ENCODE measurements at places on chromosomes 7 and 10. TPM values are rescaled to one million over a fixed set of nuclear protein-coding genes. Genes with fewer than 3 reads are reported as not detected.

- H3K27me3 ChIP-seq: no peaks in the 10 kb centered on the region
- DNase-seq: no peak
- no peaks in the 10 kb centered on the region for H3K36me3 ChIP-seq
- H3K4me3 ChIP-seq: no peak overlapping the region
- no peak overlapping the region for H3K27ac ChIP-seq
Observed at GRCh38 chr7:102974366-102975236, 61.8 kb downstream of the LRRC17 start.

DNA sequence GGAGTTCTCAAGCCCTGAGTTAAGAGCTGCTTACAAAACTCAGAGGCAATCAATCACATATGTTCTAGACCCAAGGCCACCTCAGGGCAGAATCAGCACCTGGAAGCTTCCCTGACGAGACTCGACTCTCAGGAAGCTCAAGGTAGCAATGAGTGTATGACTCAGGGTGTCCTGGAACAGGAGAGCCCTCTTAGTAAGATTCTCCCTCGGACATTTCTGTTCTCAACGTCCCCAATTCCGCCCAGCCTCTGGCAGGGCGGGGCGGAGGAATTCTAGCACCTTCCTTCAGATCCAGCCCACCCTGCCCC is 39.6 kb upstream of the PROSER2 start:
- H3K4me1 ChIP-seq: no peaks in the 10 kb centered on the region
- no peak overlapping the region for H3K4me3 ChIP-seq
- H3K36me3 ChIP-seq: no peaks in the 10 kb centered on the region
- no peaks in the 10 kb centered on the region for H3K27me3 ChIP-seq
- no peak overlapping the region for H3K27ac ChIP-seq

Gene HOXA5
- 22.6 TPM for total RNA-seq

Gene CDH23
- 13.8 TPM for total RNA-seq

DNA sequence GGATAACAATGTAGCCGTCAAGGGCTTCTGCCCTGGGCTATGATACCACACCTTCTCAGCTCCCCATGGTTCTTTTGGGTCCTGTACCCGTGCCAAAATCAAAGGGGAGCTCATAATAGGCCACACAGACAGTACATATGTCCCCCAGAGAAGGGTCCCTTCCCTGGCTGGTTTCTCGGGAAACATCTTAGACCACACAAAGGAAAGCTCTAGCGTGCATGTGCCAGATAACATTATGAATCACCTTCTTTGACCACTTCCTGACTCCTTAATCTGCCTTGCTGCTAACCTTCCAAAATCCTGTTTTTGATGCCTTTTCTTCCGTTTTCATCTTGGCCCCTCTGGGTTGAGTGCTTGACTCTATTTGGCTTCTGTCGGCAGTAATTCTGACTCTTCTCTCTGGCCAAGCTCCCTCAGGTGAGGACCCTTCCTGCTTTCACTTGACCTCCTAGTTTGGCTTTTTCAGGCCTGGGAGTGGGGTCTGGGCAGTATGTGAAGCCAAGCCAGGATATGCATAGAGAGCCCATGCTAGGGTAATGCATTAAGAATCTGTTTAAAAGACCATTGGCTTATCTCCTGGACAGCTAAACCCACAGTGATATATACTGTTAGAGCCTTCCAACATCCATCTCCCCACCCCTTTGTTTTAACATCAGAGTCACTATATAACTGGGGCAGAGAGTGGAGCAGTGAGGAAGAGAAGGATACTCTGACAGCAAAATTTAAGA is 84.8 kb downstream of the ANLN start:
- no peak overlapping the region for H3K27ac ChIP-seq
- DNase-seq: no peak
- no peaks in the 10 kb centered on the region for H3K4me1 ChIP-seq
- H3K36me3 ChIP-seq: no peaks in the 10 kb centered on the region

DNA sequence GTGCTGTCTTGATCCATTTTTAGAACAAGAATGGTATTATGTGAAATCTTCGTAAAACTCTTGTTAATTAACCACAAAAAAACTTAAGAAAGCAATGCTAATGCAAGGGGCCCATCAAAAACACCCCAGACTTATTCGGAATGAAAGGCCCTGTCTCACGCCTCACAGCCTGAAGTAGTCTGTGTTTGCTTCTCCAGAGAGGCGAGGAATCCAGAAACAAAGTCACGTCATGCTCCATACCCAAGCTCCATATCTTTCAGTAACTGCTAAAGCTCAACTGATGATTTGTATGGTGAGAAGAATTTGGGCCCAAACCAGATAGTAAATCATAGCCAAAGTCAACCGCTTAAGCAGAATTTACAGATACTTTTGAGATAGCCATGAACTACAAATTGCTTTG is 155.4 kb downstream of the ATE1 start:
- H3K4me1 ChIP-seq: no peaks in the 10 kb centered on the region
- H3K4me3 ChIP-seq: no peak overlapping the region
- no peaks in the 10 kb centered on the region for H3K27me3 ChIP-seq
- no peak overlapping the region for H3K27ac ChIP-seq
- no peaks in the 10 kb centered on the region for H3K36me3 ChIP-seq

DNA sequence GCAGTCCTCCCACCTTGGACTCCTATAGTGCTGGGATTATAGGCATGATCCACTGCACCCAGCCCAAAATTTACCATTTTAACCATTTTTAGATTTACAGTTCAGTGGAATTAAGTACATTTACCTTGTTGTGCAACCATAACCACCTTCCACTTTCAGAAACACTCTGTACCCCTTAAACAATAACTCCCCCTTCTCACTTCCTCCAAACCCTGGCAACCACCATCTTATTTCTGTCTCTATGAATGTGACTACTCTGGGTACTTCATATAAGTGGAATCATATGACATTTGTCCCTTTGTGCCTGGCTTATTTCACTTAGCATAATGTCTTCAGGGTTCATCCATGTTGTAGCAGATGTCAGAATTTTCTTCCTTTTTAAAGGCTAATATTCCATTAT is 33.6 kb downstream of the SUFU start:
- H3K36me3 ChIP-seq: no peaks in the 10 kb centered on the region
- H3K4me1 ChIP-seq: no peaks in the 10 kb centered on the region
- no peak for DNase-seq
- no peak overlapping the region for H3K4me3 ChIP-seq
- H3K27ac ChIP-seq: no peak overlapping the region
- no peaks in the 10 kb centered on the region for H3K27me3 ChIP-seq

Gene DNAJC12
- 19.0 TPM for total RNA-seq

- H3K36me3 ChIP-seq: no peaks in the 10 kb centered on the region
- no peak overlapping the region for H3K4me3 ChIP-seq
- no peaks in the 10 kb centered on the region for H3K27me3 ChIP-seq
- no peak for DNase-seq
- H3K27ac ChIP-seq: no peak overlapping the region
Observed at GRCh38 chr7:112699725-112700513, 90.3 kb downstream of the TMEM168 start.

Measured in breast epithelium (tissue), 4 donors.